ENCODE measurements at places on chromosomes 16 and 17.

DNA sequence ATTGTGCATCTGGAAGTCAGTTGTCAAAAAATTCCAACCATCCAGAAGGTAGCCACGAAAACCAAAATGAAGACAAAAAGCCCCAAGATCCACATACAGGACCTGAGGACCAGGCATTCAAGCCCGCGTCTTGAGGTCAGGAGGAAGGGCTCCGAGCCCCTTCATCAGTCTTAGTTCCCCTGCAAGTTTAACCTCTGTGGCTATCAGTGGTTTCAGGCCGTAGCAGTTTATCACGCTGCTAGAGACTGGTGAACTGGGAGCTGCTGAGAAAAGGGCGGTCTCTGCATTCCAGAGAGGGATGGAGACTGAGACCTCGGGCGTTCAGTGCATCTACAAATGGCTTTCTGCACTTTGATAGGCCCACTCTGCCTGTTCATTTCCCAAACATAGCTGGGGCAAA is 70.6 kb downstream of the IRF8 start:
- no peak for DNase-seq

DNA sequence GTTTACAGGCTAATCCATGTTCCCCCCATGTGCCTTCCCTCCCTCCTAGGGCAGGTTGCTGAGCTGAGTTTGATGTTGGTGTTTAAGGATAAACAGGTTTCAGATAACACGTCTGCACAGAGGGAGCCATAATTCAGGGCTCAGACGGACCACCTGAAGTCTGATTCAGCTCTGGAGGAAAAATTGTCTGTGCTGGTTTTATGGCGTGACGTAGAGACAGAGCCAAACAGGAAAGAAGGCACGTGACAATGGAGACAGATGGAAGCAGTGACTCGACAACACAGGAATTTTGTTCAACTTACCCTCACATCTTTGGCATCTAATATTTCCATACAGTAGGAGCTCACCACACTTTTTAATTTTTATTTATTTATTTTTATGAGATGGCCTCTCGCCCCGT is 10.7 kb upstream of the USP10 start:
- DNase-seq, result no peak

- DNase-seq, result no peak
Measured at GRCh38 chr17:14201021-14201987, 35.4 kb downstream of the CDRT15 start.

DNA sequence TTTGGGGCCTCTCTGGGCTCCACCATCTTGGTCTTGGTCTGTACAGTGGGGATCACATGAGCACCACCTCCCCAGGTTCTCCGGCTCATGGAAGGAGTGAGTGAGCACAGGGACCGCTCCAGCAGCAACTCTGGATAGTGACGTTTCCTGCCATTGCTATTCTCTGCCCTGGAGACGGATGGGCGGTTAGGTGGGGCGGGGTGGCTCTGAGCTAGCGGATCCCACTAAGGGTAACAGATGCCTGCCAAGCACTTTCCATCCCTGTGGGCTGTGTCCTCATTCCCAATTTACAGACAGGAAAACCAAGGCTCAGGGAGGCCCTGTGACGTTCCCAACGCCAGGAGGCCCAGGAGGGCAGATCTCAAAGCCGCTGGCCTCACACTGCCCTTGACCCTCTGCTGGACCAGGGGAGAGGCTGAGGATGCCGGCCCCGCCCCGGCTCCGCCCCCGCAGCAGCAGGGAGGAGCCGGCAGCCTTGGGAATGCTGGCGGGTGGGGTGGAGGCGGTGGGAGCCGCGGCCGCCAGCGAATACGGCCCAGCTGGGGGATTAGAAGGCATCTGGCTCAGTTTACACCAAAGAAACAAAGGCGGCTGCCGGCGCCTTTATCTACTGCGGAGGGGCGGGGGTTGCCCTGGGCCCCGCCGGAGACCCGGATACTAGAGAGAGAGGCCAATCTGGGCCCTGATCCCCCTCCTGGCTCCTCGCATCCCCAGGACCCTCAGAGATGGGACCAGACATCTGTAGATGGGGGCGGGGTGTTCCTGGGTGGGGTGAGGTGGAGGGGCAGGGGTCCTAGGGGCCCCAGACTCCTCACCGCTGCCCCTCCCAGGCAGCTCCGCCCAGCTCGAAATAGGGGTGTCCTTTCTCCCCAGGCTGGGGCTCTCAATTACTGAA is 122.3 kb upstream of the CIBAR2 start:
- no peak for DNase-seq

DNA sequence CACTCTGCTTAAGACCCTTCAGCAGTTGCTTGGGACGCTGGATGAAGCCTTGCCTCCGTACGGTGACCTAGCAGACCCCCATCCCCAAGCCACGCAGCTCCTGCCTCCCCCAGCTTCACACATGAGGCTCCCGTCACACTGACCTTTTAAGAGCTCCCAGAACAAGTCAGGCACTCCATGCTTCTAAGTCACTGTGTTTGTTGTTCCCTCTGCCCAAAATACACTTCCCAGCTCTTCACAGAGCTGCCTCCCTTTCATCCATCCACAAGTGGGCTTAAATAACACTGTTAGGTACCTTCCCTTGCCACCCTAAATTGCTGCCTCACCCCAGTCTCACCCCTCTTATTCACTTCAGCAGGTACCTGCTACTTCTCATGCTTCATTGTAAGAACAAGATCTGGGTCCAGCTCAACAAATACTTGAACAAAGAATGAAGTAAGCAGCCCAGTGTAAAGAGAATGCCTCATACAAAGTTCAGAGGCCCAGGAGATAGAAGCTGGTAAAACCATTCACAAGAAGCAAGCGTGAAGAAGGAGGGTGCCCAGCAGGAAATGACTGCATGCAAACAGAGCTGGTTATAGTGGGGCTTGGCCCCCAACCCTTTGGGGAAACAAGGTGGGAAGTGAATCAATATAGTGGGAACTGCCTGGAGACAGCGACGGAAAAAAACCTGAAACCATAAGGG is 5.8 kb downstream of the ZC3H7A start:
- no peak for DNase-seq

DNA sequence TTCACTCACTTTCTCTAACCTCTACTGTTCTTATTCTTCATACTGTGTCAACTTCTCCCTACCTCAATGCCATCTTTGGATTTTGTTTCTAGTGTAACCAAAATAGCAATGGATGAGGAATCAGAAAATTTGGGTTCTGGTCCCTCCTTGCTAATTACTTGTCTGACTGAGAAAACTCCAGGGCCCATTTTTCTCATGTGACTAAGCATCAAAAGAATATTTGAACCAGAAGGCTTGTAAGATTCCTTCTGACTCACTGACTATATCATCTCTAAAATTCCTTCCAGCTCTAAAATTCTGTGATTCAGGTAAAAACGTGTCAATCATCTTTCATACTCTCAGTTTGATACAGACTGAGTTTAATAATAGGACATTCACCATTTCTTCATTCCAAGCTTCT is 57.9 kb downstream of the BRIP1 start:
- DNase-seq, result peak; percentile 13

DNA sequence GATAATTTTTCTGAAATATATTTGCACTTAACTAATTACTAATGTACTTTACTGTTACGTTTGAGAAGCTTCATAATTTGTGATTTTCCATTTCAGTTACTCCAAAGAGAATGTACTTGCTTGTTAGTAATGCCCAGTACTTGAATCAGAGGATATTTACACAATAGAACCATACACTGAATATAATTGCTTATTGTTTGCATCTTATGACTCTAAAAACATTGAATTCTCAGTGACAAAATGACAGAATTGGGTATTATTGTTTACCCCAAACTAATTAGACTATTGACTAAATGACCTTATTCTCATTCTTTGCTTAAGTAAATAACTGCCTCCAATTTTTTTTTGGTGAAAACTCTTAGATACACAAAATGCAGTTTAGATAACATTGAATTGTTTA is 8.9 kb downstream of the CCP110 start:
- DNase-seq, result no peak

GRCh38 chr17:39224778-39225307 is 902 bp downstream of the STAC2 start:
- no peak for DNase-seq

GRCh38 chr17:66230922-66231591 is 1.8 kb upstream of the APOH start:
- no peak for DNase-seq

DNA sequence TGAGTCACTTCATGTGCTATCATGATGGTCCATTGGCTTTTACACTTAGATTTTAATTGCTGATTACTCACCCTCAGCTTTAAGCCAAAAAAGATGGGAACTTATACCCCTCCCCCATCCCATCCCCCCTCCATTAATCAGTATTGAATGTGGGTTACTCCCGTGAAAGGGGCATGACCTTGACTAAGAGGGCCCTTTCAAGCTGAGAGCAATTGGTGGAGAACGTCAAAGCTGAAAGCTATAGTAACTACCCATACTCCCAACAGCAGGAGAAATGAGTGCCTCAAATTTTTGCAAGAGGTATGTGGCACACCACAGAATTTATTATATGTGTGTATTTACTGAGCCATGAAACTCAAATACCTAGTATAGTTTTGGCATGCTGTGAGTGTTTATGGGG is 99.7 kb upstream of the CDH8 start:
- no peak for DNase-seq
